ENCODE measurements at places on chromosomes 2 and 18.

GRCh38 chr2:237022533-237022932 is 63.2 kb upstream of the COPS8 start:
- DNase-seq = no peak

GRCh38 chr2:83459456-83459855 is 999.6 kb downstream of the SUCLG1 start:
- no peak for DNase-seq

DNA sequence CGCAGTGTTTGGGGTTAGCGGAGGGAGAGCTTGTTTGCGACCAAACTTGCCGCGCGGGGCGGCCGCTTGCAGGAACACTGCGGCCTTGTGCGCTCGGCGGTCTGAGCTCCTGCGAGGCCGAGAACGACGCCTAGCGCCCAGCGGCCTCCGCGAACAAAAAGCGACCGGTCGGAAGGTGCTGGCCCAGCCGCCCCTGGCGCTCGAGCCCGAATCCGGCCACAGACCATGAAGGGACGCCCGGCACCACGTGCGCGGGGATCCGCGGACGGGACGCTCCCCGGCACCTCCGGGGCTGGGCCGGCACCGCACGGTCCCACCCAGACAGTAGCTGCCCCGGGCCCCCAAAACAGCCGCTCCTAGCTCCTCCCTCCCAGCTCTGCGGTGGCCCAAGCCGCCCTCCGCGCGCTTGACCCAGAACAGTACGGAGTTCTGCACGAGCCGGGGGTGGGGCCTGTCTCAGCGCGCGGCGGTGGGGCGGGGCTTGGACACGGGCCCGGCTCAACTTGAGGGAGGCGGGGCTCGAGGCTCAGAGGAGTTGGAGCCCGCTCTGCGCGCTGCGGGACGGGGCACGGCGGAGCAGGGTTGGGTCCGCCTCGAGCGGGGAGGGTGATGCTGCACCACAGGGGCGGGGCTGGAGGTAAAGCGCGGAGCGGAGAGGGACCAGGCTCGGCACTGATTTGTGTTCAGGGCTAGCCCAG is 664 bp upstream of the IMPA2 start:
- DNase-seq = peak; percentile 96

DNA sequence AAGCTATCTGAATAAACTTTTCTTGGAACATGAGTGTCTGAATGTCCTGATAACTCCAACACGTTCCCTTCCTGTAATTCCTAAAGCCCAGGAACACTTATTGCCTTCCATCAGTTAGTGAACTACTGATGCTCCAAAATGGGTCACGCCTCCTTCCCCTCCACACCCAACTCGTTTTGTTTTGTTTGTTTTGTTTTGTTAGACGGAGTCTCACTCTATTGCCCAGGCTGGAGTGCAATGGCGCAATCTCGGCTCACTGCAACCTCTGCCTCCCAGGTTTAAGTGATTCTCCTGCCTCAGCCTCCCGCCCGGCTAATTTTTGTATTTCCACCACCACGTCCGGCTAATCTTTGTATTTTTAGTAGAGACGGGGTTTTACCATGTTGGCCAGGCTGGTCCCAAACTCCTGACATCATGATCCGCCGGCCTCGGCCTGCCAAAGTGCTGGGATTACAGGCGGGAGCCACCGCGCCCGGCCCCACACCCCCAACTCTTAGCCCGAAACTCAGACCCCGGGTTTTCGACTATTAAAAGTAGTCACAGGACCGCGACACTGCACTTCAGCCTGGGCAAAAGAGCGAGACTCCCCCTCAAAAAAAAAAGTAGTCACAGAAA is 774 bp downstream of the IER3IP1 start:
- no peak for DNase-seq

DNA sequence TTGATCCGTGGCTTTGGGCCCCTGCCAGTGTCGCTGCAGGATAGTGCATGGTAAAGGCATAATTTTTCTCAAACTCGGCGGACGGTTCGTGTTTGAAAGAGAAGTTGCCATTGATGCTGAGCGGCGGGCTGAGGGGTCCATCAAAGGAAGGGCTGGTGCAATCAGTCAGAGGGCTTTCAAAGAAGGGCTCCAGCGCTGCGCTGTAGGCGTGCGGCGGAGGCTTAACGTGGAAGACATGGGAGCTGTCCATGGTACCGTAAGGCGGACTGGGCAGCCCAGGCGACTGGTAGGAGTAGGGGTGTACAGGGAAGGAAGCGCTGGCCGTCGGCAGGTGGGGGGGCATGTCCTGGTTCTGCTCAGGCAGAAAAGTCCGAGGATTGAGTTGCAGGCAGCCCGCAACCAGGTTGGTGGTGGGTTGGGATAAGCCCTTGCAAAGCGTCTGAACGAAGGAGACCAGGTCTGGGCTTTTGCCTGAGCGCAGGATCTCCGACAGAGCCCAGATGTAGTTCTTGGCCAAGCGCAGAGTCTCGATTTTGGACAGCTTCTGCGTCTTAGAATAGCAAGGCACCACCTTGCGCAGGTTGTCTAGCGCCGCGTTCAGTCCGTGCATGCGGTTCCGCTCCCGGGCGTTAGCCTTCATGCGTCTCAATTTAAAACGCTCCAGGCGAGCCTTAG is 2.3 kb downstream of the NEUROD1 start:
- peak; percentile 81 for DNase-seq

GRCh38 chr2:71291398-71291797 is 40.2 kb upstream of the ZNF638 start:
- DNase-seq = no peak

- DNase-seq = no peak
These were observed 25.9 kb downstream of the GKN2 start for GRCh38 chr2:68926796-68927195.

- no peak for DNase-seq
These were observed 29.5 kb upstream of the ATRAID start for GRCh38 chr2:27182346-27182745.

DNA sequence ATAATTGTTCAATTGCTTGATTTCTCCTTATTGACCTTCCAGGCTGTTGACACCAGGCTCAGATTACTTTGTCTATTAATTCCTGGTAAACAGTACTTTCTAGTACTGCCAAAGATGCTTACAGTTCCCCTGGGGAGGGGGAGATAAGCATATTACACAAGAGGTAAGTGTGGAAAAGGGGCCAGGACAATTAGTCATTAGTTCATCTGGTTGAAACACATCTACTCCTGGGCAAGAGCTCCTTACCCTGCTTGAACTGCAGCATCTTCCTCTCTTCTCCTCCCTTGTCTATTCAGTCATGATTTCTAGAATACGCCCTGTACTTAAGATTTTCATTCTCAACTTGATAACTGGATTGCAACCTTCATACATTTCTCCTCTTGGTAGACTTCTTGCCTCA is 10.4 kb upstream of the SPATS2L start:
- no peak for DNase-seq

DNA sequence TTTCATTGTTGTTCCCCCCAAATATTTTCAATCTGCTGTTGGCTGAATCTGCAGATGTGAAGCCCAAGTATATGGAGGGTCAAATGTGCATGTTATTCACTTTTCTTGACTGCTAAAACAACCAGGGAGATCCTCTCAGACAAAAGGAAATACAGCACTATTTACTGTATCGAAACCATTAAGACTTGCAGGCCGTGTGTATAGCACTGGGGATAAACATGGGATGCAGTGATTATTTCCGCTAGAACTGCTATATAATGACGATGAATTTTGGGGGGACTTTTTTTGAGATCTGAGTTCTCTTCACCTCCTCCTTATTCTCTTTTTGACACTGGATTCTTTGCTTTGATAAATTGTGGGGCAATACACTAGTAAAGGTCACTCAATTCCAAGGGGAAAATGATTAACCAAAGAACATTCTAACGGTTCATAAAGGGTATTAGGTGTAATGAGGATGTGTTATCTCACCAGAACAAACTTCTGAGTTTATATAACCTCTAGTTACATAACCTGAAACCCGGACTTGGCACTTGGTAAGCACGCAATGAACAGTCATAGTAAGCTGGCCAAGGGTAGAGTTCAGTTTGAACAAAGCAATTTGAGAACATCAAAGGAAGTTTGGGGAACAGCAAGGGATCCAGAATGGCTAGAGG is 3.5 kb upstream of the UGT1A1 start:
- DNase-seq = no peak

- no peak for DNase-seq
These were observed 73.8 kb downstream of the TGFA start for GRCh38 chr2:70479816-70480215.

DNA sequence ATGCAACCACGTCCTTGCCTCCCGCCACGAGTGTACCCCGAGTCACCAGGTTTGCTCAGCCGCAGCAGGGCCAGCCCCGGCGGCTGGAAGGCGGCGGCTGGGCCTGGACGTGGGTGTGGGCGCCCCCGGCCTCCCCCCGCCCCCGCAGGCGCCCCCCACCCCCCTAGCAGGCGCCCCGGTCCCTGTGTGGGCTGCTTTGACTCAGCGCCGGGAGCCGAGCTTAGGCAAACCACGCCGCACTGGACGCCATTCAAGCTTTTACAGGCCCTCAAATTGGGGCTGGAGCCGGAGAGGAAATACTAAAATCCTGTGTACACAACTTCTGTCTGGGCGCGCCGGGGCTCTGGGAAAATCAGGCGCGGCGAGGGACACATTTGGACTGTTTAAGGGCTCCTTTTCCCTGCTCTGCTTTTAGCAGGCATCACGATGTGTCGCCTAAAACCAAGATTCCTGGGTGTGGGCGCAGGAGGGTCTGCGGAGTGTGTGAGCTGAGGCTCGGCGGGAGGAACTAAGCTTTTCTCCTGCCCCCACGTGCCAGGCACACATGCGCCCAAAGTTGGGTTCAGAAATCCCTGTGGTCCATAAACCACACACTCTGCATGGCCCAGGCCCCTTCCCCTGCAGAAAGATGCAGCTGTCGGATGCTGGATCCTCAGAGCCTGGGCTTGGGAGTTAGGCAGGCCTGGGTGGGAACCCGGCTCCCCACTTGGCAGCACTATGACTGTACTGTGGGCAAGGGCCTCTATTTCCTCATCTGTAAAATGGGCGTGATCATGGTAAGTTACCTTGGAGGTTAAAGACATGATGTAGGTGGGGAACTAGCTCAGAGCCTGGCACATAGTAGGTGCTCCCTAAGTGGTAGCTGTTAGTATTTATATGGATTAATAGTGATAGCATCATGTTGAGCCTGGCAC is 57.6 kb downstream of the ATOH8 start:
- no peak for DNase-seq

- DNase-seq = no peak
These were observed 3.9 kb downstream of the GLI2 start for GRCh38 chr2:120739438-120740090.

DNA sequence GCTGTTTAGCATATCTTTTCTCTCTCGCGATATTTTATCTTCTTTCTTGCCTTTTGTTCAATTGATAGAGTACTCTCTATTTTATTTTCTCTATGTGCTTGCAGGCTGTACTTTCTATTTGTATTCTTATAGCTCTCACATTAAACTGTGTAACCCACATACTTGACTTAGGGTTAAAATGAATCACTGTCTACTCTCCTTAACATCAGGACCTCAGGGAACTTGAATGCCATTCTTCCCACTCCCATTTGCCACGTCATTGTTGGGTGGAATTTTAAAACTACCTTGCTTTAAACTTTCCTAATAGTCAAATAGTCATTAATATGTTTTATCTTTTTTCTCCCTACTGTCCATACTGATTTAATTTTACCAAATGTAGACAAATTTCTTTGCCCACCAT is 269.7 kb downstream of the ALPK2 start:
- no peak for DNase-seq

DNA sequence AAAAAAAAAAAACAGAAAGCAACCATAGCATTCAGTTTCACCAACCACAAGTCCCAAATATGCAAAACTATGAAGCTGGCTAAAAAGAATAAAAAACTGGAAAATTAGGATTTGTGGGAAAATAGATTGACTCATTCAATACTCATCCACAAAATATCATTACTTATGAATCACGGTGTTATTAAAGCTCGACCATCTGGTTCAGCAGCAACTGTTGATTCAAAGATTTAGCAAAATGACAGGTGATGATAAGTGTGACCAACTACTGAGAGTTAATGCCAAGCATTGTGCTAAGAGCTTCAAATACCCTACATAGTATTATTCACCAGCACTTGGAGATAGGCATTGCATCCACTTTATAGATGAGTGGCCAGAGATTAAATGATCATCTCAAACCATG is 26.2 kb upstream of the XDH start:
- no peak for DNase-seq

GRCh38 chr2:10914272-10914693 is 2.5 kb downstream of the KCNF1 start:
- DNase-seq = no peak

GRCh38 chr2:179336782-179337534 is 72.3 kb upstream of the SESTD1 start:
- DNase-seq = no peak

GRCh38 chr2:121061633-121062032 is 223.4 kb downstream of the TFCP2L1 start:
- DNase-seq = no peak

GRCh38 chr18:1999387-1999786 is 571.9 kb downstream of the METTL4 start:
- no peak for DNase-seq

- DNase-seq = no peak
These were observed 40.1 kb downstream of the KCMF1 start for GRCh38 chr2:85011098-85011497.

DNA sequence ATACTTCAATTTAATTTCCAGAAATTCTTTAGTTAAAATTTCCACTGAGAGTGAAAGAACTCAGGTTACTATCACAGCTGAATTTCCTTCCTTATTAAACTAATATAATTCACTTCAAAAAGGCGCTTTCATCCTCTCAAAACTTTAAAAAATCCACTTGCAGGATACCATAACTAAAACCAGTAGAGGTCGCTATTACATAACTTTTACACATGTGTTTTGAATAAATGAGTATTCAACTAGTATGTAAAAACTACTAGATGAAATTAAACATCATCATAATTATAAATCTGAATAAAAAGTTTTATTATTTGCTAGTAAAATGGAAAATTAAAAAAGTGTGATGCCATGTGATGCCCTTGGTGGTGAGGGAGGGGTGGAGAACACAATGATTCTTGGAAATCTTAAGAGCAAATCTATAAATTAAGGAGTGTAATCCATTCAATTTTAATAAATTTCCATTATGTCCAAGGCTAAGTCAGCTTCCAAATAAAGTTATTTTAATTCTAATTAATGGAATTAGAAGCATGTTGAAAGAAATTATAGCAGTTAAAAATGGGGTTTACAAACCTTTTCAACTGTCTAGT is 61.4 kb downstream of the SOS1 start:
- DNase-seq = no peak

DNA sequence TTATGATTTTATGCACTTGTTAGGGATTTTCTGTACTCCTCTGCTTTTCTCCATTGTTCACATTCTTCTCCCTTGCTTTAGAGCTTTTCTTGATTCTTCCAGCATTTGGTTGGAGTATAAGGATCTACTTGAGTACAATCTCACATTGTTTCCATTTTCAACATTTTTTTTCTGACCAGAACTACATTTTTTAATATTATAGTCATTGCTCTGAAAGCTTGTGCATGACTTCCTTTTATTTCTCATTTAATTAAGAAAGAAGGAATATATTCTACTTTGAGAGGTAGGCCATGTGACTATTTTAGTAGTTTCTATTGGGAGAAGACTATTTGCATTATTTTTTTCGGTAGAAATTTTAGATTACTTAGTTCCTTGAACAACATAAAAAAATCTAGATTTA is 200.4 kb downstream of the TMEM247 start:
- no peak for DNase-seq
